H7 (cell line): ENCODE measurements at places on chromosomes 5 and 9.

DNA sequence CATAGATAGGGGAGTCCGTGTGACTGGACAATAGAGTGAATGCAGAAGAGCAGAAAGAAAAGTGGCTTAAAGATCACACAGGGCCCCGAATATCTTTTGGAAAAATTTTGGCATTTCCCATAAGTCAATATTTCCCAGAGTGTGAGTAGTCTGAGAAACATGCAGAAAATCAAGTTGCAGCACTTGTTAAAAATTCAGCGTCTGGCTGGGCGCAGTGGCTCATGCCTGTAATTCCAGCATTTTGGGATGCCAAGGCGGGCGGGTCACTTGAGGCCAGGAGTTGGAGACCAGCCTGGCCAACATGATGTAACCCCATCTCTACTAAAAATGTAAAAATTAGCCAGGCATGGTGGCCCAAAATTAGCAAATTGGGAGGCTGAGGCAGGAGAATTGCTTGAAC lies 227.0 kb downstream of the DRD1 start:
- no peak for DNase-seq

DNA sequence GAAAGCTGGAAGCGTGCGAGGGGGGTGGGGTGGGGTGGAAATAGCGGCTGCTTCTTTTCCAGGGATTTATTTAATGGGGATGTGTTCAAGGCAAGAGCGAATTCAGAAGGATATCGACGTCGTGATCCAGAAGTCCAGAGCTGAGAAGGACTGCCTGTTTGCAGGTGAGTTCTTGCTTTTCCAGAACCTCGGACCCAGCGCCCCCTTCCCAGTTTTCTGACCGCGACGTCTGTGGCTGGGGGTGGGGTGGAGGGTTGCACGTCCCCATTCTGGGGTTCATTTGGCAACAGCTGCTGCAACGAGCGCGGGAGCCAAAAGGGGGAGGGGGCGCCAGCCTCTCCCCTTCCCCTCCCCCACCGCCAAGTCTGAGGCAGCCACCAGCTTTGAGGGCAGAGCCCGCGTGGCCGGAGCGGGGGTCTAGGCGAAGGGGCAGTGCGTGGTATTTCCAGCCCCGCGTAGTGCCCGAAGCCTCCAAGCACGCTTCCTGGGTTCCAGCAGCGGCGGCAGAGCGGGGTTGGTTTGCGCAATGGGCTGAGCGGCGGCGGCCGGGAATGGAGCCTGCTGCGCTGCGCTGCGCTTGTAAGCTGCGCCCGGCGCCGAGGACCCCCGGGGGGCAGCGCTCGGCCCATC lies 701 bp downstream of the PARP8 start:
- peak; percentile 76 for DNase-seq

DNA sequence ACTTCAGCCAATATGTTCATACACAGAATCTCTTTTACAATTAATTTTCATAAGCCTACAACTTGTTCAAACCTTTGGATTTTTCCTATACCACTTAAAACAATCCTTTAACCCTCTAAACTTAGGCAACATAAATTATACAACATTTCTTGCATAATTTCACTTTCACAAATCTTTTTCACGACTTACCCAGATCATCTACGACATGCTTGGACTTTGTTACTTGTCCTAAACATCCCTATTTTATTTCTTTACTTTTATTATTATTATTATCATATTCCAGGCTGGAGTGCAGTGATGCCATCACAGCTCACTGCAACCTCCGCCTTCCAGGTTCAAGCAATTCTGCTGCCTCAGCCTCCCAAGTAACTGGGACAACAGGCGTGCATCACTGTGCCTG lies 68.0 kb downstream of the CACNA1B start:
- DNase-seq, result no peak

DNA sequence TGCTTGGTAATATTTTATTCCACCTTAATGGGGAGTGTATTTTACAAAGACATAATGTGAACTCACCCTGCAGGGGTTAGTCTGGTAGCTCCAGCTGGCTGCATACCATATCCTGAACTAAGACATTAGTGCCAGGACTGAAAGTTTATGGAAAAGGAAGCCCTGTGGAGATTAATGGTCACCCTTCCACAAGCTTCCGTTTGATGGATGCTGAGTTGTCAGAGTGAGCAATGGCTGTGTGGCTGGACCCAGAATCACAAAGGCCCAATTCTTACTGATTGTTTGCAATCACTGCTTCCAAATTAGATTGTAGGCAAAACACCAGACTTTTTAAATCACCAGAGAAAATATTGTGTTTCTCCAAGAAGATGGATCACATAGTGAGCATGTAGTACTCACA lies 90.1 kb upstream of the TRPC7 start:
- no peak for DNase-seq

- no peak for DNase-seq
Measured at GRCh38 chr5:169762338-169763095, 125.4 kb downstream of the DOCK2 start.

- DNase-seq, result no peak
Measured at GRCh38 chr5:95403996-95404395, 12.8 kb downstream of the FAM81B start.

- peak; percentile 93 for DNase-seq
Measured at GRCh38 chr9:137301081-137301947, 757 bp downstream of the NRARP start.
